ENCODE measurements at places on chromosomes 5 and 9. TPM values are rescaled to one million over a fixed set of nuclear protein-coding genes. Genes with fewer than 3 reads are reported as not detected.

DNA sequence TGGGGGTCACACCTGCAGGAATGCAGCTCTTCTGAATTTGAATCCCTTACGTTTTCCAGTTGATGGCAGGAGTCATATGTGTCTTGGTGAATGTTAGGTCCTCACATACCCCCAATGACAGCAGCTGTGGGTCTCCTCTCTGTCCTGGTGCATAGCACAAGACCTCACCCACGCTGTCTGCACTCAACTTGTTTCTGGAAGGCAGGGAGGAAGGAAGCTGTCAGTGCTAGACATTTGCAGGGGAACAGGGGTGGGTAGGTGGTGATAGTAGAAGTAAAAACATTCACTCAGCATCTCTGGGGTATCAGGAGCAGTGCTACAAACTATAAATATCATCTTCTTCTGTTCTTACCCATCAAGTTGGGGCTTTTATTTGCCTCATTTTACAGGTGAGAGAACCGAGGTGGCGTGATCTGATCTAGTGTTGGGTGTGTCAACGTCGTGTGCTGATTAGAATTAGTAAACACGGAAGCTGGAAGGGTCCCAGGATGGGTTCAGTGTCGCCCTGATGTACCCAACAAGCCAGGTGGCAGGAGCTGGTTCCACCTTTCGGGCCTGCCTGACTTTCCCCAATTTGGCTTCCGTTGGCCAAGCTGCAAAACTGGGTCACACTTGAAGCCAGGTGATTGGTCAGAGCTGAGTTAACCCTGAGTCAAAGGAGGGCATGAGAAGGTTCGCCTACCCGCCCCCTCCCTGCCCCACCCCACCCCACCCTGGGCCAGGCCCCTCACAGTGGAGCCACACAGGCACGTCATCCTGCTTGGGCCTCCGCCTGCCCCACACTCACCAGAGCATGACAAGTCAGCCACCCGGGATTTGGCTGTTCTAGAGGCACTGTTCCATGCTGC lies 15.8 kb downstream of the ERGIC1 start:
- H3K4me3 ChIP-seq, result no peak overlapping the region
- no peaks in the 10 kb centered on the region for H3K36me3 ChIP-seq
- H3K4me1 ChIP-seq, result peaks cover 33% of the 10 kb centered on the region
- H3K27ac ChIP-seq, result no peak overlapping the region

DNA sequence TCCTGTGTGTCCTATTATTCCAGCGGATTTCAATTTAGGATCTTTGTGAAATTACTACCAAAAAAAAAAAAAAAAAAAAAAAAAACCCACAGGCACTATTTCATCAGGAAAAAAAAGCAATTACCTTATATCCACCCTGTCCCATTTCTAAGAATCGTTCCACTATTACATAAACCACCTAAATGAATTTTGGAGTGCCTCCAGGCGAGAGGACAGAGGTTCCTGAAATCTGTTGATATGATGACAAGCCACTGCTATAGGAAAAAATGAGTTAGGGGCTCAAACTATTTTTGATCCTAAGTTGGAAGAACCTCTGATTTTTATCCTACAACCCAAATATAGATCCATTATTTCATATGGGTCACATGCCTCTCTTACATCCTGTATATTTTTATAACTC lies 177.9 kb downstream of the GNAQ start:
- H3K4me1 ChIP-seq, result peaks cover 7% of the 10 kb centered on the region
- DNase-seq, result no peak
- H3K27ac ChIP-seq, result no peak overlapping the region
- no peak overlapping the region for H3K4me3 ChIP-seq

DNA sequence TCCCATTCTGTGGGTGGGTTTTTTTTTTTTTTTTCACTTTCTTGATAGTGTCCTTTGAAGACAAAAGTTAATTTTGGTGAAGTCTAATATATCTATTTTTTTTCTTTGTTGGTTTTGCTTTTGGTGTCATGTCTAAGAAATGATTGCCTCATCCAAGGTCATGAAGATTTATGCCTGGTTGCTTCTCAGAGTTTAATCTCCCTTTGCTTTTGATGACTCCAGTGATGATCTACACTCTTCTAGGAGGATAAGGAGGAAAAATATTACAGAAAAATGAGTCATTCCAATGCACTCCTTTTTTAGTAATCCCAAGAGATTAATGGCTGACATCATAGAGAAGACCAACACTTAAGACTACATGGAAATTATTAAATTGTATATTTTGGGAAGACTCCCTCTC lies 79.7 kb upstream of the ICE1 start:
- DNase-seq, result no peak
- H3K27ac ChIP-seq, result no peak overlapping the region
- H3K36me3 ChIP-seq, result no peaks in the 10 kb centered on the region
- H3K4me3 ChIP-seq, result no peak overlapping the region
- no peaks in the 10 kb centered on the region for H3K27me3 ChIP-seq

DNA sequence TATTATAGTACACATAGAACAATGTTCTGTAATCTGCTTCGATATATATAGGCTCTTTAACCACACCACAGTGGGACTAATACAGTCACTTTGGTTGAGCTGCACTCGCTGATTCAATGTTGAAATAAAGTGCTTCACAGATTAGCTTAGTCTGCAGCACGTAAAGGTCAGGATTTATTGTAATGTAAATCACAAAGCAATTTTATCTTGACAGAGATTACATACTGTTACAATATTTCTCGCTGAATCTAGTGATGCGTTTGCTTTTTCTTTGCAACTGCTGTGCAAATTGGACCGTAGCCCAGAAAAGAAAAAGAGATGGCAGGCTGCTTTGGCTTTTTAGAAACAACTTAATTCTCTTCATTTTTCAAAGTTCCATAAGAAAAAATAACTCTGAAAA lies 52.9 kb downstream of the CETN3 start:
- no peak overlapping the region for H3K4me3 ChIP-seq
- no peak overlapping the region for H3K27ac ChIP-seq
- H3K4me1 ChIP-seq, result no peaks in the 10 kb centered on the region
- DNase-seq, result no peak

UGT3A1 gene
- 6.1 TPM for total RNA-seq

- peaks cover 6% of the 10 kb centered on the region for H3K36me3 ChIP-seq
- H3K4me3 ChIP-seq, result no peak overlapping the region
- H3K4me1 ChIP-seq, result no peaks in the 10 kb centered on the region
- no peak for DNase-seq
Observed at GRCh38 chr5:133773247-133774202, 161.2 kb upstream of the FSTL4 start.

GPX8 gene
- 34.6 TPM for total RNA-seq

- H3K4me1 ChIP-seq, result peaks cover 28% of the 10 kb centered on the region
- no peak overlapping the region for H3K27ac ChIP-seq
- H3K36me3 ChIP-seq, result no peaks in the 10 kb centered on the region
Observed at GRCh38 chr5:156386976-156387375, 60.0 kb downstream of the SGCD start.

GRCh38 chr9:78239506-78239905 lies 3.6 kb downstream of the CEP78 start:
- no peaks in the 10 kb centered on the region for H3K27me3 ChIP-seq
- peaks cover 12% of the 10 kb centered on the region for H3K36me3 ChIP-seq
- DNase-seq, result no peak

SLC6A18 gene
- total RNA-seq, result 0.48 TPM

All from type B pancreatic cell (in vitro differentiated cells).